HFF-Myc (cell line): ENCODE measurements at places on chromosomes 1 and 21.
A peak's percentile ranks its signal among the peaks of the same experiment; 100 is the strongest.

- no peak for DNase-seq
These were observed 49.6 kb downstream of the MEGF6 start for GRCh38 chr1:3561702-3562101.

DNA sequence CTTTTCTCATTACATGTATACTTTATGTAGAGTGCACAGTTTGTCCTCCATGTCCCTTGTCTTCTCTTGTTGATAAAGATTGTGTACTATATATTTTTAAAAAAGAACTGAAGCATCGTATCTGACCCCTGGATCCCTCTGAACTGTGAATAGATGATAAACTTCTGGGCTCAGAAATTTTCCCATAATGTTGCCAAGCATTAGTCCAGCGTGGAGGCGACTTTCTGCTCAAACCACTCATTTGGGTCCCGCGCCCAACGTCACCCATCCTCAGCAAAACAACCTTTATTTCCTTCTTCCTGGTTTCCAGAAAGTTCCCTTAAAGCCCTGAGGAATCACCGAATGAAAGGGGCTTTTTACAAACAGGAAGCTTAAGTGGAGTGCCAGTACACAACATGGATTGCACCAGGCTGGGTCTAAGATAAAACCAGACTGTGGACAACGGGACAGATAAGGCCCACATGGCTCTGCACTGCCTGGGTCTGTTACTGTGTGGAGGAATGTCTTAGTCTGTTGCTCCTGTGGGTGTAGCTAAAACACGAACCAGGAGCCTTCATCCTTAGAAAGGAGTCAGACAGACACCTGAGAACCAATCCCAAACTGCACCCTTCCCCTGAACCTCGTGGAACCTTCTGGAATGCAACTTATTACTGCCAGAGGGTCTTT lies 15.6 kb downstream of the EVA1C start:
- no peak for DNase-seq

GRCh38 chr1:147169840-147170674 lies 2.2 kb downstream of the PRKAB2 start:
- DNase-seq, result no peak

GRCh38 chr1:182595641-182596240 lies 6.7 kb upstream of the RNASEL start:
- DNase-seq, result peak; percentile 54

GRCh38 chr1:31263408-31263807 lies 23.7 kb upstream of the NKAIN1 start:
- DNase-seq, result no peak

GRCh38 chr1:230172016-230172537 lies 105.0 kb downstream of the GALNT2 start:
- DNase-seq, result no peak

- DNase-seq, result no peak
These were observed 3.7 kb upstream of the SEMA4A start for GRCh38 chr1:156149374-156150332.

- DNase-seq, result no peak
These were observed 51.5 kb upstream of the EDARADD start for GRCh38 chr1:236342403-236343245.

DNA sequence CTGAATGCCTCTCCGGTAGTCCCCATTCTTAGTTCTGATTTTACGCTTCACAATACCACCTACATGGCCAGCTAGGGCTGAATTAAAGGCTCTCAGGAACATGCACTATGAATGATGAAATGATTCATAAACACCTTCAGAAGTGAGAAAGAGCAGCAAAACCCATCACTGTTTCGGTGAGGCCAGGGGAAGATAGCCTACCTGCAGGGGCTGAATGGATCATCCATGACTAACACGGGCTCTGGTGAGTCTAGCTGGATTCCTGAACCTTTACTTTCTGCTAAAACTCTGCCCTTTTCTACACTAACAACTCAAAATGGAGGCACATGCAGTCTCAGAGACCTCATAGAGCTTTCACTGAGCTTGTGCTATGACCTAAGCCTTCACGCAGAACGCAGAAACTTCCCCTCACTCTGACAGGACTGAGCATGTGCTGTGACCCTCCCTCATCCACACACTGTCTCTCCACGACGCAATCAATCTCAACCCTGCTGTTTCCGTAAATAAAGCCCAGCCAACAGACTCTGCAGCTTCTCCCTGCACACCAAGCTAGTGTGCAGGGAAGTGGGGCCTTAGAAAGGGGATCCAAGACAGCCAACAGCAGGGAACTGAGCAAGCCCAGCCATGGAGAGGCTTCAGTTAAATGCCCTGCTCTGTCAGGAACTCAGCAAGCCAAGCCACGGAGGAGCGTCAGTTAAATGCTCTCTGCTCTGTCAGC lies 207.8 kb downstream of the SLC45A1 start:
- DNase-seq, result peak; percentile 83

DNA sequence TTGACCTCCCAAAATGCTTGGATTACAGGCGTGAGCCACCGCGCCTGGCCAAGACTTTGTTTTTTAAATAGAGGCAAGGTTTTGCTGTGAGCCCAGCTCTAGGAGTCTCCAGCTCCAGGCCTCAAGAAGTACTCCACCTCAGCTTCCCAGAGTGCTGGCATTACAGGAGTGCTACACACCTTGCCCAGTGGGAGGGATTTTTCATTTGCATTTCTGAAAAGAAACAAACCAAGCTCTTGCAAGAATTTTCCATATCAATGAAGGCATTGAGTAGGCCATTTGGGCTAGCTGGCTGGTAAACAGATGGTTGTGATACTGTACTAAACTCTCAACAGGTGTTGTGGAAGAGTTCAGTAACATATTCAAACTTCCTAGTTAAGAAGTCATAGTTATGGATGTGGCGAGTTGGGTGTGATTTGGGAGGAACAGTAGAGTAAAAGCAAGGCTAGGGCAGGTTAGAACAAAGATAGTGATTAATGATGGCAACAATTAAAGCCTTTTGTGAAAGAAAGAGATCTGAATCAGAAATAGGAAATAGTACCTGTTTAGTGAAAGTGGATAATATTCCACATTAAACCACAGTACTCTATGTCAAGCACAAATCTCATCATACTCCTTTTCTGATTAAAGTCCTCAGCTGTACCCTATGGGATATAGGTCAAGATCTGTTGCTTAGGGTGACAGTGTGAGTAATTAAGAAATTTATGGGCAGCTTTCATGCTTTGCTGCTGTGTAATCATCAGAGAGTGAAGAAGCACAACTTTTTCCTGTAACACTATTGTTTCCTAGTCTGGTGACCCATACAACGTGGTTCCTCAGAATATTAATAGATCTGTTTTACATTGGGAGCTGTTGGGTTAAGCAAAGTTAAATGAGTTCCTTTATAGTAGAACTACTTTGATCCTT lies 10.7 kb downstream of the AKIRIN1 start:
- no peak for DNase-seq

- no peak for DNase-seq
These were observed 342.1 kb upstream of the C1orf87 start for GRCh38 chr1:60415696-60416095.

- DNase-seq, result no peak
These were observed 100.5 kb downstream of the PAX7 start for GRCh38 chr1:18731148-18731547.

DNA sequence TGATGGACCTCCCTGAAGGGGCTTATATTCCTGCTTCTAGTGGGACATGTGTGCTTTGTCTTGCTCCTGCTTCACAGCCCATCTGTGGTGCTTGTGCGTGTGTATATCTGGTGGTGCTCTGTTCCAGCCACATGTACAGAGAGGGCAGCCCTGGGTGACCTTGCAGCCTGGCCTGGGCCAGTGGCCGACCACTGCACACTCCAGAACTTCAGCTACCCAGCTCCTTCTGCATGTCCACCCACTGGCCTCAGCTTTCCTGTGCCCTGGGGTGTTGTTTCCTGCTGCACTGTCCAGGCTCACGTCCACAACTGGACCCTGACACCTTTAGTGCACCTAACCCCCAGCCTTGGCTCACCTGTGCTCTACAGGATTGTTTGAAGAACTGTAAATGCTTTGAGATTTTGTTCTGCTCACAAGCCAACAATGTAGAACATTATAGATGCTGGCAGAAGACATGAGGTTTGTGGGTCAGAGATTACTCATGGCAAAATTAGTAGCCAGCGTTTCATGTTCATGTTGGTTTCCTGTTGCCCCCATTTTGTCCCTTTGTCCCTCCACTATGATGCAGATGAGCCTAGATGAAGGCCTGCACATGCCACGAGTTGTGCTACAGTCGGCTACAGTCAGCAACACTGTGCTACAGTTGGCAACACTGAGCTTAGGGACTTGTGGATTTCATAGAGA lies 5.3 kb upstream of the S100B start:
- no peak for DNase-seq

- DNase-seq, result no peak
These were observed 482.8 kb upstream of the NCAM2 start for GRCh38 chr21:20515446-20515845.

DNA sequence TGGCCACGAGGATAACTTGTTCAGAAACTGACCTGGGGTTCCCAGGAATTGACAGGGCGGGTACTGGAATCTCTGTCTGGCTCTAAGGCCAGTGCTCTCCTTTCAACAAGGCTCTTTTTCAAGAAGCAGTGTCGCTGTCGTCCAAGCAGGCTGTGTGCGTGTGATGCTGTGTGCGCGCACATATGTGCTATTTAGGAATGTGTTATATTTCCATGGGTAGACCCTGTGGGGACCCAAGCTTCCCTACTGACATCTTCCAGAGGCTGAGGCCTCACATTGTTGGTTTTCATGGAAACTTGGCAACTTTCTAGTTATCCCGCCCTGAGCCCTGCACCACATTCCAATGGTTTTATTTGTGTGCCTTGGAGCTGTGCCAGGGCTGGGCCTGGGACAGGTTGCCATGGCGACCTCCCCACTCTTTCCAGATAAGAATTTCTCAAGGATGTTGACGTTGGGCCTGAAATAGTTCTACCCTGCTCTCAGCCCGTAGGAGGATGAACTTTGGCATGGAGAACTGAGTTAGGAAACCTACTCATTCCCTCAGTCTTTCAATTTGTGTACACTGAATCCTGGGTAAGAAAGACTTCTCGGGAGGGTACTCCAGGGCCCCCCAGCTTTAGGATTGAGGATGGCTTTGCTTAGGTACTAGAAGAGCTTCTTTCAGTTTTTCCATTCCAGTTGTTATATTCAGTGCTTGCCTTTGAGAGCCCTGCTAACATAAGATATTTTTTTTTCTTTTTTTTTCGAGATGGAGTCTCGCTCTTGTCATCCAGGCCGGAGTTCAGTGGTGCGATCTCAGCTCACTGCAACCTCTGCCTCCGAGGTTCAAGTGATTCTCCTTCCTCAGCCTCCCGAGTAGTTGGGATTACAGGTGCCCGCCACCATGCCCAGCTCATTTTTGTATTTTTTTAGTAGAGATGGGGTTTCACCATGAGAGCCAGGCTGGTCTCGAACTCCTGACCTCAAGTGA lies 38.8 kb upstream of the SRSF10 start:
- DNase-seq, result peak; percentile 98

DNA sequence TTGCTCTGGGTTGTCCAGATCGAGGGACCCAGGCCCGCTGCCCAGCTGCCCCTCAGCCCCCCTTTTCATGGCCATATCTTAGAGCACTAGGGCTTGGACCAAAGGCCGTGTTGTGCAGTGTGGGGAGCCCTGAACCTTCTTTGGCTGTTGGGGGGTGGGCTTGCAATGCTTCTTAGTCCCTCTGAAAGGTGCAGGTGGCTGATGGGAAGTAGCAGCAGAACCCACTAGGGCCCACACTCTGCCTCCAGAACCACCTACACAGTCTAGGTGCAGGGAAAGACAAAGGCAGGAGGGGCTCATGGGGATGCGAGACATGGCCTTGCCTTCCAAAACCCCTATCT lies 2.3 kb upstream of the HPCA start:
- no peak for DNase-seq

DNA sequence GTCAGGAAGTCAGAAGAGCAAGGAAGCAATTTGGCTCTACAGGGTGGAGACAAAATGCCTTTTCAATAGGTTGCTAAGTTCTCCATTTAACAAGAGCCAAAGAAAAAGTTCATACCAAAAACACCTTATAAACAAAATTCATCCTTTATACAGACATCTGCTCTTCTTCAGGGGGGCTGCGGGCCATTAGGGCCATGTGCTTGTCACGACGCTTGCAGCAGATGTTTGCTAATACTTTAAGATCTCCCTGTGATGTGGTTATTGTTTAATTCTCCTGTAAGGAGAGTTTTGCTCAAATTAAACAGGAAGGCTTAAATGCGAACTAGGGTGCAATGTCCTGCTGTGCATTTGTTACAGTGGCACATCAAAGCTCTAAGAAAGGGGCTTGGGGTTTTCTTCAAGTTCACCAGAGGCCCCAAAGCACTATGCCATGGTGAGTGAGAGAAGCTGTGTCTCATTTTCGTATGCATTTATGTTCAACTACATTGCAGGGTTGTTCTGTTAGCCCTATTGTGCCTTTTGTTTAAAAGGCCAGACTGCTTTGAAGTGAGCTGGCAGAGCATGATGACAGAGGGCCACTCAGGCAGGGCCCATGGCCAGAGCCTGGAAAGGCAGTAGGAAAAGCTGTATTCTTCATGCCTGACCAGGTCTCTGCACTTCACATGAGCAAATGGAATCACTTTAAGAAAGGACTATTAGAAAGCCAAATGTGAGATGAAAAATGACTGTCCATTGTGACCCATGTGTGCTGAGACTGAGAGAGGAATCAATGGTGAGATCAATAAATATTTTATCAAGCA lies 24.8 kb upstream of the NTPCR start:
- DNase-seq, result no peak

DNA sequence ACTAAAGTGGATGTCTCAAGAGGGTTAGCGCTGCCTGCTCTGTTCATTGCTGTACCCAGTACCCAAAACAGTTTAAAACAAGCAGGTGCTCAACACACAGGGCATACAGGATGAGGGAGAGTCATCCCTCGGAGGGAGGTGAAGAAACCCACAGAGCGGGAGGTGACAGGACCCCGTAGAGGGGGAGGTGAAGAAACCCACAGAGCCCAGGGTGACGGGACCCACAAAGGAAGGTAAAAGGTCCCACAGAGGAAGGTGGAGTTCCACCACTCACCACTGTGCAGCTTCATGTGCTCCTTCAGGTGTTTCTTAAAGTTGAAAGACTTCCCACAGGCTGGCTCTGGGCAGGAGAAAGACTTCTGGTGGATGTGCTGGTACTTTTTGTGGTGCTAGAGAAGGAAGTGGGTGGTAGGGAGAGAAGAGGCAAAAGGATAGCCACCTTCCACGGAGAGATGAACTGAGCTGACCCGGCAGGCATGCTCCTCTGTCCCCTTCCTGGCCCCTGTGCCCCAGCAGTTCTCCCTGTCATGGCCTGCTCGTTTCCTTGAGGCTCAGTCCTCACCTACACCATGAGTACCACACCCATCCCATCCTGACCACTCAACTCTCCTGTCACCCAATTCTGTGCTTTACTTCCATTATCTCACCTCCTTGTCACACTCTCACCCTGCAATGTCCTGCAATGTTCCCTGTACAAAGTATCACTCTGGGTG lies 5.1 kb downstream of the ZNF692 start:
- no peak for DNase-seq

DNA sequence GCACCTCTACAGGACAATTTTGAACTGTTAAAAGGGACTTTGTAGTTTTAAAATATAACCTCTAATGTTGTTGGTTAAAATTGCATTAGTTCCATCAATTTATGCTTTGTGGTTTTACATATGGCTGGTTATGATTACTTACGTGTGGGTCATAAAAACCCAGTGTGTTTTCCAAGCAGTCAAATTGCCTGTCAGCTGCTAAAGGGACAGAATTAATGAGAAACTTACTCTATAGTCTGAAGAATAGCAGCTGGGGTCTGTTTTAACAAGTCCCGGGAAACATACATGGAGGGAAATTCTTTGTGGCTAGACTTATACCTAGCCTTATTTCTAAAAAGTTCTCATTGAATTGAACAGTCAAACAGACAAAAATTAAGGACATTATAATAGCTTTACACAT lies 820.9 kb upstream of the ADGRL4 start:
- DNase-seq, result no peak
